ENCODE measurements at places on chromosomes 6 and 20.
A peak's percentile ranks its signal among the peaks of the same experiment; 100 is the strongest.

DNA sequence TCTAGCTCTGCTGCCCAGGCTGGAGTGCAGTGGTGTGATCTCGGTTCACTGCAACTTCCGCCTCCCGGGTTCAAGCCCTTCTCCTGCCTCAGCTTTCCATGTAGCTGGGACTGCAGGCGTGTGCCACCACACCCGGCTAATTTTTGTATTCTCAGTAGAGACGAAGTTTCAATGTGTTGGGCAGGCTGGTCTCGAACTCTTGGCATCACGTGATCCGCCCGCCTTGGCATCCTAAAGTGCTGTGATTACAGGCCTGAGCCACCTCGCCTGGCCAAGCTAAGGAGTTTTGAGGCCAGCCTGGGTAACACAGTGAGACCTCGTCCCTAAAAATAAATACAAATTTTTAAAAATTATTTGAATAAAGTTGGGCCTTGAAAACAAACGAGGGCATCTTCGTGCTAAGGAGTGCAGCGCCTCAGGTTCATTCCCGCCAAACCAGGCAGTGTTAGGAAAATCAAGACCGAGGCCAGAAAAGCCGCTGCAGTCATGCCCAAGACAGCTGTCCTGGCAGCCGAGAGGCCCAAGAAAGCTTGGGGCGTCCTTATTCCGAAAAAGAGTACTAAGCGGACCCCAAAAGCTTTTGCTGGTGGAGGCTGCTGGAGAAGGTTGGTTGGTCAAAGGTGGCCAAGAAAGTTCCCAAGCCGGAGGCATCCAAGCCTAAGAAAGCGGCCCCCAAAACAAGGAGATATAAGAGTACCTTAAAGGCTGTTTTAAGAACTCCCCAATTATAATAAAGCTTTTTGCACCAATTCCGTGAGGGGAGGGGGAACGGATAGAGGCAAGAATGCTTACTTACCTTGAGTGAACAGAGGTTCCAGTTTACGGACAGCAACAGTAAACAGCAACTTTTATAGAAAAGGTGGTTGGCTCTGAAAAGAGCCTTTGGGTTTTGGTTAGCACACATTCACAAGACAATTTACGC lies 109.0 kb downstream of the HFE start:
- DNase-seq, result no peak

GRCh38 chr6:46781478-46782378 lies 11.5 kb upstream of the MEP1A start:
- DNase-seq, result peak; percentile 29

DNA sequence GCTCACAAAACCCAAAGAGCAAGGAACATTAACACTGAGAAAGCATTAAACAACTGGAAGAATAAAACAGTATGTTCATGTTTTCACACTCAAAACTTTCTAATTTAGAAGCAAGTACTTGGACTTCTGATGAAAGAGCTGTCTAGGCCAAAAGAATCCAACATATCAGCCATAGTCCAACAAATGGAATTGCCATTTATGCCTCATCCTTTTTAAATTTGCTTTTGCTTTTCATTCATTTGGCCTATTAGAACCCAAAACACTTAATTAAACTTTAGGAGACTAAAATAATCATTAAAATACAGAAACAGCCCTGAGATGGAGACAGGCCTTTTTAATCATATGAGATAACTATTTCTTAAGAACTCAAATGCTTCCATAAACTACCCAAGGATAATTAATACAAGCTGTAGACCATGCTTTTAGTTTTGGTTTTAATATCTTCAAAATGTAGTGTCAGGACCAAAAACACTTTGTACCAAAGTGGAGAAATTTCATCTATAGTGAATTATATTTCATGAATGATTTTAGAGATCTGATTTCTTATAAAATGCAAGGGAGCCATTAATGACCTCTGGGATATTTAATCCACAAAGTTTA lies 166.5 kb downstream of the KIF6 start:
- no peak for DNase-seq

DNA sequence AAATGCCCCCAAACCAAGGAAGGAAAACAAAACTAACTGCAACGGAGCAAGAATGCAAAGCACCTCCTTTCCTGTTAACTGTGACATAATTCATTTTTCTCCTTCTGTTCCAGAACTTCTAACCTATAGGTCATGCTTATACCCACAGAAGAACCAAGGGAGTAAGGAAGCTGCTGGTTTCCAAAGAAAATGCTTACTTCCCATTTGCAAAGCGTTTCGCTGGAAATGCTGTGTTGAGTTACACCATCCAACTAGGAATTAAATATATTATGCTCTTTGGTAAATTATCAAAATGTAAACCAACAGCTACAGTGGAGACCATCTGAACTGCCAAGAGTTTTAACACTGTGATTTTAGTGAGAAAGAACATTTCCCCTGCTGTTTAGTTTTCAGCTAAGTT lies 42.9 kb downstream of the ATXN1 start:
- DNase-seq, result no peak

GRCh38 chr6:4981761-4982160 lies 22.1 kb downstream of the RPP40 start:
- no peak for DNase-seq

GRCh38 chr20:63738687-63739129 lies 868 bp upstream of the SLC2A4RG start:
- no peak for DNase-seq

DNA sequence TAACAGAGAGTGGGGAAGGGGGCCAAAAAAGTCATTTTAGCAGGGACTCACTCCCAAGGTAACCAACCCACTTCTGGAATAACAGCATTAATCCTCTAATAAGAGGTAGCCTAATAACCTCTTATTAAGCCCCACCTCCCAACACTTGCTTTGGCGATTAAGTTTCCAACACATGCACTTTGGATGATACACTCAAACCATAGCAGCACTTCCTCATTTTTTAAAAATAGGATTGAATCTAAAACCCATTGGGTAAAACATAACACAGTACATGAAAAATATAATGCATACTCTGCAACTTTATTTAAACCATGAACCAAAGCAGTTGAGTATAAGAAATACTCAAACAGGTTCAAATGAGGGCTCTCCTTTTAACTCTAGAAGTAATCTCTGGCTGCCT lies 318.3 kb downstream of the HACE1 start:
- no peak for DNase-seq

DNA sequence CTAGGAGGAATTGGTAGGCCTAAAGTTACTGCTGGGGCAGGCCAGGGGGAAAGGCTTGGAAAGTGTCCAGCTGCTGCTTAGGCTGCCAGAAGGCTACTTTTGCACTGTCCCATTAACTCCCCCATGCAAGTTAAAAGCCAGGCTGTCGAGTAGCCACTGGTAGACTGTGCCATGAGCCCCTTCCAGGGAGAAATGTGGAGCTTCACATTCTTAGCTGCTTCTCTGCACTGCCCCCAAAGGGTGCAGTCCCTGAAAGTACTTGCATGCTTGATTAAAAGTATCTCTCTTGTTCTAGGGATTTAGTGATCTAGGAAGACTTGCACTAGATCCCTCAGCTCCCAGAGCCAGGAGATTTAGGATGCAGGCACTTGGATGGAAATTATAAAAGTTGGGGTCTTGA lies 57.3 kb downstream of the CDC5L start:
- no peak for DNase-seq

DNA sequence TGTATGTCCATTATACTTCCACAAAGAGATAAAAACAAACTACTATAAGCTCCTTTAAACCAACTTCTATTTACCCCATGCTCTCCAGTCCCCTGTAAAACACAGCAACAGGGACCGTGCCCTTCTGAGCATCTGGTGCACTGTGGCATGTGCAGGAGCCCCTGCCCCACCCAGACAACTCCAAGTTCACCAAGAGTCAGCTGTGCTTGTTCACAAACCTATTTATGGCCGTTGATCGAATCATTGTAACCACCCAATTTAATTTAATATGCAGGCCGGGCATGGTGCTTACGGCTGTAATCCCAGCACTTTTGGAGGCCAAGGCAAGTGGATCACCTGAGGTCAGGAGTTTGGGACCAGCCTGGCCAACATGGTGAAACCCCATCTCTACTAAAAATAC lies 13.7 kb upstream of the BLCAP start:
- DNase-seq, result no peak

- DNase-seq, result no peak
These were observed 684 bp downstream of the PAQR8 start for GRCh38 chr6:52362443-52363227.
